ENCODE measurements at places on chromosomes 2 and 18.

- no peak for DNase-seq
Measured at GRCh38 chr2:83113953-83114352, 1345.1 kb downstream of the SUCLG1 start.

GRCh38 chr2:66443186-66443978 lies 8.5 kb downstream of the MEIS1 start:
- DNase-seq, result no peak

- no peak for DNase-seq
Measured at GRCh38 chr18:24795129-24795528, 334.7 kb downstream of the HRH4 start.

GRCh38 chr18:25352629-25353005 lies 651 bp upstream of the ZNF521 start:
- DNase-seq, result no peak
